ENCODE measurements at places on chromosomes 6 and 20.

DNA sequence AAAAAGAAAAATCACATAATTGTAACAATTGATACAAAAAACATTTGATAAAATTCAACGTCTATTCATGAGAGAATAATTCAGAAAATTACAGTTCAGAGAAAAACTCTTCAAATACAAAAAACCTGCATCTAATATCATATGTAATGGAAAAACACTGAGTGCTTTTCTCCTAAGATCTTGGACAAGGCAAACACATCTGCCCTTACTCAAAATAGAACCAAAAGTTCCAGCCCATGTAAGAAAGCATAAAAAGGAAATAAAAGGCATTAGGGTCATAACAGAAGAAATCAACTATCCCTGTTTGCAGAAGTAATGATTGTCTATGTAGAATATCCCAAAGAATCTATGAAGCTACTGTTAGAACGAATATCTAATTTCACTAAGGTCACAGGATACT lies 721.4 kb downstream of the RFPL4B start:
- no peak for DNase-seq

DNA sequence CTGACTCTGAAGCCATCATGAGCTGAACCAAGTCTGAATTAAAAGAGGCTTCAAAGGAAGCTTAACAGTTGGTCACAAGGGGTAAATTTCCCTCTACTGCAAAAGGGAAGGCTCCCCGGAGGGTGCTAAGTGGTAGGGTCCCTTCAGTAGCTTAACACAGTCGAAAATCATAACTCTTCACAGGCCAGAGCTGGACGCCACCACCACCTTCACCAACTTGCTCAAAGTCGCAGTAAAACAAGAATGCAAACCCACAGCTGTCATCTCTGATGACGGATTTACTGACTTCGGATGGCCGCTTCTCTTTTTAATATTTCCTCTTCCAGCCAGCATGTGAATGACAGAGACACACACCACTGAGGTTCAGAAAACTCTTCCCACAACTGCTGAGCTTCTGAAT lies 144.7 kb upstream of the FBXL4 start:
- no peak for DNase-seq

- DNase-seq, result no peak
Observed at GRCh38 chr20:60630609-60631008, 621.5 kb upstream of the CDH4 start.

- no peak for DNase-seq
Observed at GRCh38 chr20:59308493-59309201, 8.2 kb downstream of the EDN3 start.

DNA sequence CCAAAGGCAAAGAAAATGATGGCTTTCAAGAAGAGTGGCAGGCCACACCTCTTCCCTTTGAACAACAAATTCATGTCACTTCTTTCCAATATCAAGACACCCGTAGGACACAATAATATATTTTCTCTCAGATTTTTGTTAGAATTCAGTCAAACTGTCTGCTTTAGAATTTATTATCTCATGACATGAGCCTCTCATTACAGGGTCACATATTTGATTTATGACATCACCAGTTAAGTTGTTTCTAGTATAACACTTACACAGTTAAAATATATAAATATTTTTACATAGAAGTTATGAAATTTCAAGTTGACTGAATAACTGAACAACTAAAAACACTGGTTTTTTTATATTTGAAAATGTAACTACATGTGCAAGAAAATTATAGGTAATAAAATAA lies 320.6 kb upstream of the AGPAT4 start:
- DNase-seq, result no peak

Data from naive B cell (primary cell).